ENCODE measurements at places on chromosomes 7 and 10. TPM values are rescaled to one million over a fixed set of nuclear protein-coding genes. Genes with fewer than 3 reads are reported as not detected.

DNA sequence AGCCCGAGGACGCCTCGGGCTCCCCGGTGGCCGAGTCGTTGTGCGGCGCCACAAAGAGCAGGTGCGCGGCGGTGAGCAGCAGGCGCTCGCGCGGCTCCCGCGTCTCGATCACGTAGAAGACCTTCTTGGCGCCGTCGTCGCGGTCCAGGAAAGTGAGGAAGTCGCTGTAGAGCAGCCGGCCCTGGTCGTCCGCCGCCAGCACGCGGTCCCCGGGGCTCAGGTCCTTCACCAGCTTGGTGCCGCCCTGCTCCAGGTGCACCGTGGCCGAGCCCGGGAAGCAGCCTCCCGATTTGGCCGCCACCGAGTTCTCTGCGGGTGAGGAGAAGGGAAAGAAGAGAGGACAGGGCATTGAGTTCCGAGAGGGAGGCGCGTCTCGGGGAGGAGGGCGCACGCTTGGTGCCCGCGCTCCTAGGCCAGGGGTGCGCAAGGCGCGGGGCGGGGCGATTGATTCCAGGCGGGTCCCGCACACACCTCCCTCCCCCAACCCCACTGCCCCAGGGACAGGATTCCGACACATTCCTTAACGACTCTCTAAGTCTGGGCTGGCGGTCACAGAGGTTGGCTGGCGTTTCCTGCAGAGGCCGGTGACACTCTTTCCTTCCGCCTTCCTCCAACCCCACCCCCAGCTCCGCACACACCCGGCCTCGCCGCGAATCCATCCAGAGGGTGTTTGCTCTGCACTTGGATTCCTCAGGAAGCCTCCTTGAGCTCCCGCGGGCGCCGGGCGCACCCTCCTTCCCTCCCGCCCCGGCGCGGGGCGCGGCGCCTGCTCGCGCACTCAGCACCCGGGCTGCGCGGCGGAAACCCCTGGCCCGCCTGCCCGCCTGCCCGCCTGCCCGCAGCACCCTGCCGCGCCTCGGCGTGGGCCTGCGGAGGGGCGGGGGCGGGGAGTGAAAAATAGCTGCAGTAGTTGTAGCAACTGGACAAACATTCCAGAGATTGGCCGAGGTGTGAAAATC, 8.6 kb downstream of the SHH start:
- no peak for DNase-seq

DNA sequence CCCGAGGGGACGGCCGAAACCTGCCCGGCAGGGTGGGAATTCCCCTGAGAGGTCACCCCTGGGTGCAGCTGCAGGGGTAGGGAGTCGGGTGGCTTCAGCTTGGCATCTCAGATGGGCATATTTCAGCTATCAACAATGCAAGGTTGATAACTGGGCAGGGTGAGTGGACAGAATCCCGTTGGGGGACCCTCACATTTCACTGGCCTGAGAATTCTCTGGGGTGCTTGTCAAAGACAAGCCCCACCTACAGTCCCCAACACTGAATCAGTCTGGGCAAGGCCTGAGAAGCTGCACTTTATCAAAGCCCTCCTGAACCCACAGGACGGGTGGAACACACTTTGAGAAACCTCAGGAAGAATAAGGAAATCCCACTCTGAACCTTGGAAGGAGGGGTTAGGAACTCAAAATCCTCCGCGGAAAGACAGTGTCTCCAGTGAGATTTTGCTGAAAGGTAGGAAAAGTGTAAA, 3.1 kb downstream of the RGS10 start:
- DNase-seq: no peak

- DNase-seq: no peak
Measured at GRCh38 chr10:91681361-91682276, 48.7 kb upstream of the PPP1R3C start.

GRCh38 chr10:108850138-108850854, 1073.0 kb downstream of the XPNPEP1 start:
- no peak for DNase-seq

The OPALIN gene
- total RNA-seq: not detected

The FXYD4 gene
- total RNA-seq: not detected

The FRAT1 gene
- 3.9 TPM for total RNA-seq
